ENCODE measurements at places on chromosomes 16 and 17.
A peak's percentile ranks its signal among the peaks of the same experiment; 100 is the strongest.

DNA sequence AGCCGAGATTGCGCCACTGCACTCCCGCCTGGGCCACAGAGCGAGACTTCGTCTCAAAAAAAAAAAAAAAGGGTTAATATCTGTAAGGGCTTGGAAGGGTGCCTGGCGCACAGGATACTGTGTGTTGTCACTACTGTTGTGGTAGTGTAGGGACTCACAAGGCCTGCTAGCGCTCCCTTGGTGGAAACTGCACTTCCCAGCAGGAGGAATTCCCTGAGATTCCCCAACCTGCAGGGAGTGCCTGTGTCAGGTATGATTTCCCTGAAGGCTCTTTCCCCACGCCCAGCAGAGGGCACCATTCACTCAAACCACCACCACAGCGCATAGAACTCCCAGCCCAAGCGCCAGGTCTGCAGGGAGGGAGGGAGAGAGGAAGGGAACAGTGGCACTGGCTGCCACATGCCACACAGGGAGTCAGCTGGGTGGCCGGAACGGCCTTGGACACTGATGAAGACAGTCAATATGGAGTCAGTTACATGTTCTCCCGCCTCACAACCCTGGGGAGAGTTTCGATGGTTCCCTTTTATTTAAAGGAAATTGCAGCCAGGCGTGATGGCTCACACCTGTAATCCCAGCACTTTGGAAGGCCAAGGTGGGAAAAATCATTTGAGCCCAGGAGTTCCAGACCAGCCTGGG, 32.7 kb upstream of the CDH1 start:
- peak; percentile 69 for DNase-seq

- no peak for DNase-seq
Measured at GRCh38 chr16:50765260-50765659, 23.4 kb downstream of the CYLD start.

DNA sequence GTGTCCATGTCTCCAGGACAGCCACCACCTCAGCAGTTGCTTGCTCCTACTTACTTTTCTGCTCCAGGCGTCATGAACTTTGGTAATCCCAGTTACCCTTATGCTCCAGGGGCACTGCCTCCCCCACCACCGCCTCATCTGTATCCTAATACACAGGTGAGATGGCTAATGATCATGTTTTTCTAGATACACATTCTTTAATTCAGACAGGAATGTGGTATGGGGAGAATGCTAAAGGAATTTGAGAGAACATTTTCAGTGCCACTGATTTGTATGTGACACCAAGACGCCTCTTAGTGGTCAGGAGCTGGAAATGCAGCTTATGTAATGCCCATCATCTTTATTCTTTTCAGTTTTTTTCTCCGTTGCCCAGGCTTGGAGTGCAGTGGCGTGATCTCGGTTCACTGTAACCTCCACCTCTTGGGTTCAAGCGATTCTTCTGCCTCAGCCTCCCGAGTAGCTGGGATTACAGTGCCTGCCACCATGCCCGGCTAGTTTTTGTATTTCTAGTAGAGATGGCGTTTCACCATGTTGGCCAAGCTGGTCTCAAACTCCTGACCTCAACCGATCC, 8.9 kb upstream of the RAPGEFL1 start:
- DNase-seq, result no peak

GRCh38 chr16:23367988-23368387, 65.9 kb downstream of the SCNN1B start:
- no peak for DNase-seq

DNA sequence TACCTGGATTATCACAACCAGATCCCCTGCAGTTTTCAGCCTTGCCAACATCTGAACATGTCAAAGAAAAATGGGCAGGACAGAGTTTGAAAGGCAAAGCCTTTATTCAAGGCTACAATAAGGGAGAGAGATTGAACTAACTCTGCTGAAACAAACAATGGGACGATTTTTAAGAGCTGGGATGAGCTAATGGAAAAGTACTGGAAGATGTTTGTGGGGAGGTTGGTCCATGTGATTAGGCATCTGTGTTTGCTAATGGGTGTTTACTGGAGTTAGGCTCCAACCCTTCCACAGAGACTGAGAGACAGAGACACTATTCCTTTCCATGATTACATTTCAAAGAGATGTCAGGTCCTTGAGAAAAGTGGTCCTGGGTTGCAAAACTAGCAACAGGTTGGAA, 35.0 kb upstream of the HSBP1 start:
- no peak for DNase-seq

- no peak for DNase-seq
Measured at GRCh38 chr16:29820730-29821642, 724 bp downstream of the MVP start.

- no peak for DNase-seq
Measured at GRCh38 chr16:25614716-25615265, 77.0 kb upstream of the HS3ST4 start.

DNA sequence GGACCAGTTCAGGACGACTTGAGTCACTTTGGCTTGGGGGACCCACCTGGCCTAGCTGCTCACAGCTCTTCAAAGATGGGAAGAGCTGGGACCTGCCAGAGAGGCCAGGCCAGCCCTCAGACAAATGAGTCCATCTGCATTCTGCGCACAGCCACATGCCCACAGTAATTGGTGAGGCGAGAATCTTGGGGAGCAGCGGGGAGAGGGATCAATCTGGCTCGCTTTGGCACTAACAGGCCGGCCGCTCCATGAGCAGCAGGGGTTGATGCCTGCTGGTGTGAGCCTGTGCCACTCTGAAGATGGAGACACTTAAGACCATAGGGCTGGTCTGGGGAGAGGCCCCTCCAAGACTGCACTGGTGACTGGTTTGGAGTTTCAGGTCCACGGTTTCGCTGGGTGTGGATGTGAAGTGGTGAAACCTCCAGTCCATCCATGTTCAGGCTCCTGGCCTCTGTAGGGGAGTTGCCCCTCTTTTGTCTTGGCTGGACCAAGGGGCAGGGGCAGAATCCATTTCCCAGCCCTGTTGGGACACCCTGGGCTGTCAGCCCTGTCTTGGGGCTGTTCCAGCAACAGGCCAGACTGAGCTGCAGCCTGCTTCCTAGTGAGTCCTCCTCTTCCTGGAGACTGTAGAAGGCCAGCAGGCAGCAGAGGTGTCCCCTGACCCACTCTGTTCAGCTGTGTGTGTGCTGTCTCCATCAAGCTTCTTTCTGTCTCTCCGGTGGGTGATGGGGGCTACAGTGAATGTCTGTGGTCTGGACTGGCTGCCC, 7.3 kb downstream of the CTRL start:
- DNase-seq, result no peak
